ENCODE measurements at places on chromosomes 11 and 22. TPM values are rescaled to one million over a fixed set of nuclear protein-coding genes. Genes with fewer than 3 reads are reported as not detected.

Gene PLET1
- 0.34 TPM for polyA plus RNA-seq

Gene ZNF202
- polyA plus RNA-seq = 8.4 TPM

Gene YPEL1
- polyA plus RNA-seq = 3.1 TPM

Gene TALDO1
- 161 TPM for polyA plus RNA-seq

Gene HBB
- not detected for polyA plus RNA-seq

Gene WNT7B
- 2.0 TPM for polyA plus RNA-seq

Gene FGF3
- polyA plus RNA-seq = not detected

Gene NPTXR
- 3.3 TPM for polyA plus RNA-seq

Gene OLFML1
- polyA plus RNA-seq = 8.2 TPM

Data from hepatocyte (in vitro differentiated cells).